ENCODE measurements at places on chromosomes 4 and X.

DNA sequence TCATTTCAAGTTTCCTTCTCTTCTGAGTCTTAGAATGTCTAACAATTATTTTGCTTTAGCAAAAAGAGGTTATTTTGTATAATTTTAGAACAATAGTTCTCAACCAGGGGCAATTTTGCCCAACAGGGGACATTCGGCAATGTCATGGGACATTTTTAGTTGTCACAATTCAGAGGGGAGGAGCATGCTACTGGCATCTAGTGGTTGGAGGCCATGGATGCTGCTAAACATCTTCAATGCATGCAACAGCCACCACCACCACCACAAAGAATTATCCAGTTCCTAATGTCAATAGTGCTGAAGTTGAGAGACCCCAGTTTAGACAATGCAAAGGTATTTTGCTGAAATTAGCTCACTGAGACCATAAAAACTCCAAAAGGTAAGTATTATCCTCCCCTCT is 122.5 kb downstream of the ARHGAP6 start:
- peak; percentile 64 for DNase-seq

DNA sequence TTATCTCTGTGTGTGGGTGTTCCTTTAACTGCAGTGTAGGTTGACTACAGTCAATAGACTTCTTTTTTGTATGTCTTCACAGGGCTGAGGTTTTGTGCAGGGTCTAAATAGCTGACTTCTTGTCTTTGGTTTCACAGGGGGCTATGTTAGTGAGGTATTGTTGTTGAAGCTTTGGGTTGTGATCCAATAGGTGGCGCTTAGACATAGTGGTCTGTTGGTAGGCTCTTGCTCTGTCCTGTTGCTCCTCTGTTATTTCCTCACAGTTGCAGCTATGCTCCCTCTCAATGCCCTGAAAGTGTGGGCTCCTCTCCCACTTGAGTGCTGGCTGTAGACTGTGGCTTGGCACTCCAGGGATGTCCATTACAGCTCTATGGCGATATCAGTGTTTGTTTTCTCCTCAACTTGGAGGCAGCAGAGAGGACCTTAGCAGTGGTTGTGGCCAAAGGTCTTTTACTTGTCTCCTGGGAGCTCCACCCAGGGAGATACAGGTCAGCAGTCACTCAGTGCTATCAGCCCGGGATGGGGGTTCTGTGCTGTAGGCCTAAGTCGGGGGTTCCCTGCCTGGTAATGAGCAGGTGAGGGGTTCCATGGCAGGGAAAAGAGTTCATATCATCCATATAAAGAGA is 14.0 kb downstream of the POF1B start:
- DNase-seq: peak; percentile 1

- DNase-seq: no peak
Observed at GRCh38 chr4:64341711-64342110, 67.5 kb downstream of the TECRL start.

DNA sequence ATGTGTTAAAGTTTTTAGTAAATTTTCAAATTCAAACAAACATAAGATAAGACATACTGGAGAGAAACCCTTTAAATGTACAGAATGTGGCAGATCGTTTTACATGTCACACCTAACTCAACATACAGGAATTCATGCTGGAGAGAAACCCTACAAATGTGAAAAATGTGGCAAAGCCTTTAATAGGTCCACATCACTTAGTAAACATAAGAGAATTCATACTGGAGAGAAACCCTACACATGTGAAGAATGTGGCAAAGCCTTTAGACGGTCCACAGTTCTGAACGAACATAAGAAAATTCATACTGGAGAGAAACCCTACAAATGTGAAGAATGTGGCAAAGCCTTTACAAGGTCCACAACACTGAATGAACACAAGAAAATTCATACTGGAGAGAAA is 32.8 kb downstream of the ZNF595 start:
- no peak for DNase-seq

GRCh38 chr4:178387756-178388155 is 945.5 kb upstream of the AGA start:
- peak; percentile 59 for DNase-seq

- no peak for DNase-seq
Observed at GRCh38 chr4:184344899-184345572, 127.4 kb upstream of the ENPP6 start.

GRCh38 chr4:24793219-24794005 is 2.0 kb upstream of the SOD3 start:
- DNase-seq: no peak

GRCh38 chr4:126778348-126778747 is 854.4 kb upstream of the INTU start:
- no peak for DNase-seq

DNA sequence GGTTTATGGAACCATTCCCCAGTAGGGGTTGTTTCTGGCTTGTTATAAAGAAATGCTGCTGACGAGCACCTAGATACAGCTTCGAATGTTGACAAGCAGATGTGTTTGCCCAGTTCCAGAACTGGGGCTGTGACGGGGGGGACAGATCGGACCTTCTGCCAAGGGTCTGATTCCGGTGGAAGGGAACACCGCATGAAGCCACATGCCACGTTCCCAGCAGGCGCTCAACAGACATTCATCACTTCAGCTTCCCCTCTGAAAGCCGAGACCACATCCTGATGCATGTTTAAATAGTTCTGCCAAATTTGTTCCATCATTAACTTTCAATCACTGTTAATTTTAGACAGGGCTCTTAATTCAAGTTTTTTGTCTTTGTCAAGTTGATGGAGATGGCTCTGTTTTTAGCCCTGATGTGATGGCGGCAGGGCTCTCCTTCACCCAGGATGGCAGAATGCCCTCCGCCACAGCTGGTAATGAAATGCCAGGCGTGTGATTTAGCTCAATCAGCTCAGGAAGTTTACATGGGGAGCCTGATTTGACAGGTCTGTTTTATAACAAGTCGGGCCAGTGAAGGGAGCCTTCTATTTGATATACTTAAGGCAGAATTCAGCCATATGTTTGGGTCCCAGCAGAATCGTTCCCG is 57.4 kb downstream of the PSAPL1 start:
- no peak for DNase-seq

DNA sequence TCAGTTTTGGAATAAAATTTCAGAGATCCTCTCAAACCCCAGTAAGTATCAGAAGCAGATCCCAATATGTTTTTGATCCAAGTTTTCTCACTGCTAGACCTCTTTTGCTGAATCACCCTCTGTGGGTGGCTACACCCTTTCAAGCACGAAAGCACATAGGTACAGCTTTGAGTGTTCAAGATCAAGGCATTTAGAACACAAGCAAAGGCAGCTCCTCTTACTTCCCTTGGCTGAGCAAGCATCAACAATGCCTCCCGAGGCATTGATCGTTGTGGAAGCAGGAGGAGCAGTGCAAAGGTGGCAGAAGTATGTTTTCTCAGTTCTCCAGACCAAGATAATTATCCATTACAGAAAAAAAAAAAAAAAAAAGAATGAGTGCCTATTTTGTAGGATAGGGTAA is 72.0 kb upstream of the TSPAN7 start:
- DNase-seq: peak; percentile 1

GRCh38 chr4:108215055-108215454 is 46.3 kb upstream of the LEF1 start:
- no peak for DNase-seq

GRCh38 chr4:80184053-80184824 is 13.1 kb upstream of the PRDM8 start:
- DNase-seq: peak; percentile 89

- DNase-seq: no peak
Observed at GRCh38 chr4:43458293-43458692, 565.8 kb downstream of the GRXCR1 start.

All from OCI-M1 (cell line).